ENCODE measurements at places on chromosomes 5 and 9.
A peak's percentile ranks its signal among the peaks of the same experiment; 100 is the strongest.

GRCh38 chr5:180639741-180640610 is 9.4 kb downstream of the FLT4 start:
- DNase-seq, result no peak

GRCh38 chr9:116654059-116654355 is 33.1 kb upstream of the TRIM32 start:
- no peak for DNase-seq

- no peak for DNase-seq
These were observed 681 bp upstream of the ETF1 start for GRCh38 chr5:138543730-138544104.

DNA sequence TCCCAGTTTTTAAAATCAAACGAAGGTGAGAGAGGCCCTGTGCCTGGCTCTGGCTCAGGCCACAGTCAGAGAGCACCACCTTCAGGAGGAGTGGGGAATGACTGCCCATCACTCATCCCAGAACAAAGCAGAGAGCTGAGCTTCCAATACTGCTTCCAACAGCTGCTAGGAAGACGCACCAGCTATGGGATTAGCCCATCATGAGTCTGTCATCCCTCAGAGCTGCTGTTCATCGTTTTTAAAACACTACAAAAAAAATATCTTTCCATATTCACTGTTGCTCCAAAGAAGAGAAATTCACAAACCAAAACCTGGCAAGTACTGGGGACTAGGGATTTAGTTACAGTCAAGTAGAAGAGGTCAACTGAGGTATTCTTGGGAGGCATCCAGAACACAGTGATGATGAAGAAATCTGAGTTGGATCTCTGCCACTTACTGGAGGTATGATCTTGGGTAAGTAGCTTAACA is 102.4 kb downstream of the CDK5RAP2 start:
- peak; percentile 81 for DNase-seq

- peak; percentile 33 for DNase-seq
These were observed 11.6 kb upstream of the SFXN1 start for GRCh38 chr5:175466700-175467318.

GRCh38 chr9:122370869-122371755 is at the start of gene PTGS1:
TSS of gene PTGS1 (plus strand) at chr9:122371024. CDS start at chr9:122371085, 61 bp downstream.
- DNase-seq, result peak; percentile 63

DNA sequence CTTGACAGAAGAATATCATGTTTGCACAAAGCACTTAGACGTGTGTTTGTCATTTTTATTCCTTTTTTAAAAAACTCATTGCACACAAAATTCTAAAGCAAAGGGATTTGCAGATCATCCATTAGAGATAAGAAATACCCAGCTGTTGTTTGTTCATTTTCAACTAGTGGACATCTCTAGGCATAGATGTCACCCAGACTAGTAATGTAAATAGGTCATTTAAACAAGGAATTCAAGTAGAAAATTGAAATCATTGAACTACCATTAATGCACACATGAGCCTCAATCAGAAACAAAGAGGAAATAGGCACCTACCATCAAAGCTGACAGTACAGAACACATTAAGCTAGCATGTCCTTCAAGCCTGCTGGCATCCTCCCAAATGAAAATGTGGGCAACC is 107.3 kb downstream of the OR2K2 start:
- no peak for DNase-seq

DNA sequence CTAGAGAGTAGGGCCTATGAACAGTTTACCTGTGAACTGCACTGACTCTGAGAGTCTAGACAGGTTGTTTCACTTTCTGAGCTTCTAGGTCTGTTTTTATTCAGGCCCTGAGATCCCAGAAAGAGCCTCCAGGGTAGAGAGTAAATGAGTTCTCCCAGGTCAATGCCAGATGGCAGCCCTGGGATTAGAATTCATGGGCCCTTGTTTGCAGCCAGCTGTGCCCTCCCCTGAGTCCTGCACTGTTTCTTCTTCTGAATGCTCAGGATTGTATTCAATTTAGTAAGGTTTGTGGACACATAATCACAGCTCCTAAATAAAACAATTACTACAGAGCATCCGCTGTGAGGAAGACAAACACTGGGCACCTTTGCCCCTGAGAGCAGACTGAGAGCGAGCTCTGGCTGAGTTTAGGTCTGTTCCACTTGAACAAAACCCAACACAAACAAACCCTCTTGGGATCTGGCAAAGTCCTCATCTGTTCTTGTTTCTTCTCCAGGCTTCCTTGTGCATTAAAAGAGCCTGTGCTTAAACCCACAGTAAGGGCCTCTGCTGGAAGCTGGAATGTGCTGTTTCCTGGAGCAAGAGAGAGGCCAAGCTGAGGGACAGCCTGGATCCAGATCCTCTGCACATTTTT is 29.9 kb downstream of the FAM219A start:
- no peak for DNase-seq

DNA sequence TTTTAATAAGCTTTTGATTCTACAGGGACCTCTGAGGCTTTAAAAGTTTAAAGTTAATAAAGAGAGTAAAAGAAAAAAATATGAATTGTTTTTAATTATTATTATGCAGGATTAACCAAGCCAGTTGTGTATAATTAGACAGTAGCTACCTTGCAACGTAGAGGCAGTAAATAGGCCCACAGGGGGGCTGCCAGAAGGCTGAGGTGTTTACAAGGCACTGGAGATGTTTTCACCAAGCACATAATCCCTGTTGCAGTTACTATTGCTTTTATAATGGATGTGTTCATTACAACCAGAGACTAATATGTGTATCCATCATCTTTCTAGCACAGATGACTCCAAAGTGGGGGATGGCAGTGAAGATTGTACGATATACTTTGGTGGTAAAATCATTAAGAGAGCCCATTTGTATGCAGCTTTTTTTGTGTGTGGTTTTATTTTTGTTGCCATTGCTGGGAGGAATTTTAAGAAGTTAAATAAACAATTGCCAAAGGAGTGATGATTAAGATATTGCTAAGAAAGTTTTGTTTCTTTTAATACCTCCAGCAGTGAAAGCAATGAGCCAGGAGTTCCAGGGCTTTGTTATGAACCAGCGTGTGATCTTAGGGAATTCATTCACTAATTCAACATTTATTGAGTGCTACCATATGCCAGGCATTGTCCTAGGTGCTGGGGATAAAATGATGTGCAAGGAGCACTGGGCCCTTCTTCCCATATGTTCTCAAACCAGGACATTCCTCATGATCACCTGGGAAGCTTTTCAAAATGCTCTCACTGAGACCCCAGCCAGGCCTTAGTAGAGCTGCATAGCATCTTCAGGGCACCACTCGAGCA is 138.7 kb upstream of the EFNA5 start:
- DNase-seq, result peak; percentile 22

GRCh38 chr5:139065306-139065705 is 132.9 kb downstream of the SIL1 start:
- no peak for DNase-seq

- no peak for DNase-seq
These were observed 20.2 kb downstream of the RECK start for GRCh38 chr9:36056896-36057295.

- no peak for DNase-seq
These were observed 267.5 kb downstream of the GABRB2 start for GRCh38 chr5:161278739-161279660.

DNA sequence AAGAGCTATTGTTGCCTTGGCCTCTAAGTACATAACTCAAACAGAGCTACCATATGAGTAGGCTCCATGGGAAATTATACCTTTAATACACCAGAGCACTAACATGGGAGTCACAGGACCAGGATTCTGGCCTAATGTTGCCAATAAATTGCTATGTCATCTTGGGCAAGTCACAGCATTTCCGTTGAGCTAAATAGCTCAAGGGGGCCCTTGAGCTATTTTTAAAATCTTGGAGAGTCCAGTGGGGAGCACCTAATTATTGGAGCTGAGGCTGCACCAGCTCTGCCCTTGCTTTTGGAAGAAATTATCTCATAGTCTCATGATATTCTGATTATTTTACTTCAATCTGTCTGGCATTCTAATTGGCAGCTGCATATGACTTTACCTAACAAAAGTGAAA is 350.8 kb downstream of the ENC1 start:
- no peak for DNase-seq

GRCh38 chr9:21831841-21832509 is 29.5 kb downstream of the MTAP start:
- no peak for DNase-seq

DNA sequence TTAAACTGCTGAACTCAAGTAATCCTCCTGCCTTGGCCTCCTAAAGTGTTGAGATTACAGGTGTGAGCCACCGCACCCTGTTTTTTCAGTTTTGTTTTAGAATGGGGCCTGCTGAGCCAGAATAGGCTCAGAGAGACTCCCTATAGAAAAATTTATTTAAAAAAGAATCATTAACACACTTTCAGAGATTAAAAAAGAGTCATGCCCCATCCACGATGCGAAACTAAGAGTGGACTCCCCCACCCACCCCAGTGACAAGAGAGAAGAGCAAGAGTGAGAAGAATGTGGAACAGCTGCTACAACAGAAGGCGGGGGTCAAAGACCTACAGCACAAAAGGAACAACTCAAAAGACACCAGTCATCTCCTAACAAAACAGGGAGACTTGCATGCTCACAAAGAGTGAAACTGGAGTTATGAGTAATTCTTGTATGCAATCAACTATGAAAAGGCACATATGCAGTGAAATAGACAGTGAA is 47.2 kb downstream of the GLDC start:
- DNase-seq, result peak; percentile 16

GRCh38 chr9:25119041-25119440 is 559.2 kb downstream of the TUSC1 start:
- DNase-seq, result no peak

GRCh38 chr5:170792878-170793277 is 9.4 kb downstream of the GABRP start:
- DNase-seq, result no peak

DNA sequence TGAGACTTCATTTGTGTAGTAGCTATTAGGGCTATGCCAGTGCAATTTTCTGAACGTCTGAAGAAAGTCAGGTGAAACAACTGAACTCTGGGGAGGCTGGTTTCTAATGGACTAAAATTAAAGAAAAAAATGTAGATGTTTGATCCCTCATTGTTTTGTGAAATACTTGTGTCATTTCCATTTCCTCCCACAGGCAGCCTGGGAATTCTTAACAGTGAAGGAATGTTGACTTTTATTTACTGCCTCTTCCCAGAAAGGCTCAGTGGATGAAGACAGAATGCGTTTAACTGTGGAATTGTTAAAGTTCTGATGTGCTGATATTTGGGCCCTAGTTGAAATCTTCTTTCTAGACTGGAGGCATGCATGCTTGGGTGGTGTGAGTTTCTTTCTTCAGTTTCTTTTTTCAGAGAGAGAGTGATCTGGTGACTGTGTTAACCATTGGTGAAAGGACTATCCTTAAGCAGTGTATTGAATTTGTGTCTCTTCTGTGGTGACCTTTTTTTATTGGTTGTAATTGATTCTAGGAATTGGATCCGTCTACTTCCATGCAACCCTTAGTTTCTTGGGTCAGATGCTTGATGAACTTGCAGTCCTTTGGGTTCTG is 15.5 kb downstream of the ACER2 start:
- no peak for DNase-seq

DNA sequence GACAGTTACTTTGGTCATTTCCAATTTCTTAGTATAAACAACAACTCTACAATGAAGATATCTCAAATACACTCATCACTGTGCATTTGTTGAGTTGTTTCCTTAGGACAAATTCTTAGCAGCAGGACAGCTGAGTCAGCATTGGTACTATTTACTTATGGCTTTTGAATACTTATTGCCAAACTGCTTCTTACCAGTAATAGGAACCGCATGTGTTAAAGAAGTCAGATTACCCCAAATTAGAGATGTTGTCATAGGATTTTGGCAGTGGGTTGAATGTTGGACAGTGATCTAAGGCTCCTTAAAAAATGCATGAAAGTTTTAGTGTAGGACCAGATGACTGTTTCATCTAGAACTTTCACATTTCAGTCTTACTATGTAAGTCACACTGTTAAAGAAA is 280.1 kb upstream of the DMRT1 start:
- DNase-seq, result peak; percentile 67

DNA sequence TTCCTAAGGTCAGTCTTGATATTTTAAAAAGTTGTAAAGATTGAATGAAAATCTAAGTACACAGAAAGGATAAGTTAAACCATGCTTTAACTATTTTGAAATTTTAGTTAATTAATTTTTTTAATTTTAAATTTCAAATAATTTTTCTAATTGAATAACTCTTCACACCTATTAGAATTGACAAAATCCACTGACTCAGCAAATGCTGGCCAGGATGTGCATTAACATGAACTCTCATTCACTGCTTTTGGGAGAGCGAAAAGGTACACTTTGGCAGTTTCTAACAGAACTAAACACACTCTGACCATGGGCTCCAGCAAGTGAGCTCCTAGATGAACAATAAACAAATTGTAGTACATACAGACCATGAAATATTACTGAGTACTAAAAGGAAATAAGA is 209.5 kb downstream of the PTPRD start:
- DNase-seq, result no peak

DNA sequence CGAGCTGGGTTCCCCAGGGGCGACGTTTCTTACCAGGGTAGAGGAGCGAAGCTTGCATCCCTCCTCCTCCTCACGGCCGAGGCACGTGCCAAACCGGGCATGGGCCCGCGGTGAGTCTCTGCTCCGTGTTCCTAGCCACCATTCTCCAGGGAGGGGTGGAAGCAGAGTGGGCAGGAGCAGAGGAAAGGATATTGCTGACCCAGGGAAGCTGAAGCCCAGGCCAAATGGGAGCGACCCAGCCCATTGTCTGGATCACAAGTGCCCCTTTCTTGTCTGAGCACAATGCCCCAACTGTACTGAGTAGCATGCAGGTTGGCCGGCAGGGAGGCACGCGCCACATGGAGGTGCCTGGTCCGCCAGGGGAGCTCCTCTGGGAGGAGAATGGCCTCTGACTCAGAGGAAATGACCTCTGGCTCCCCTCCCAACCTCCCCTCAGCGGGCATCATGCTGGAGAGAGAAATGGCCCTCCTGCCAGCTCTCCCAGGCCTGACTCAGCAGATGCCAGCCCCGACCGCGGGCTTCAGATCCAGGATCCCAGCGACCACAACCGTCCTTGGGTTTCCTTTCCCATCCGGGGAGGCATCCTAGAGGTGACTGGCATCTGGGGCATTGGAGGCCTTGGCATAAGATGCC is 1.1 kb downstream of the PRR7 start:
- DNase-seq, result peak; percentile 82

- DNase-seq, result no peak
These were observed 205.4 kb upstream of the PTPRD start for GRCh38 chr9:10818206-10818605.

DNA sequence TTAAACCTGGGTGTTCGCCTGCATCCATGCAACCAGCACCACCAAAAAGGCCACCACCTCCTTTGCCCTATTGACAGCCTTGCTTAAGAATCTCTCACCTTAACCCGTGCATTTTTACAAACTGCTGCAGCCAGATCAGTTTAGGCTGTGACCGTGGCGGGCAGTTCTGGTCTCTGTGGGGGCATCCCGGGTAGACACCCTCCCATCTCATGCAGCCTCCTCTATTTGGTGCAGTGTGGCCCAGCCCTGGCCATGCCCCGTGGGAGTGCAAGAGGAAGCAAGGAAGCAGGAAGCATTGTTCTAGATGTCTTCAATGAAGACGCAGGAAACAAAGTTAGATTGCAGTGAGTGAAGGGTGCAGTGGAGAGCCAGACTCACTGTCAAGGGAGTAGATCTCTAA is 108.8 kb upstream of the MVB12B start:
- no peak for DNase-seq

GRCh38 chr9:112971415-112971814 is 40.6 kb downstream of the ZNF883 start:
- peak; percentile 20 for DNase-seq

Measured in eye (tissue), 1 donor.